ENCODE measurements at places on chromosomes 4 and X.

GRCh38 chr4:112370466-112370865 lies 73.3 kb downstream of the ALPK1 start:
- no peak for DNase-seq

DNA sequence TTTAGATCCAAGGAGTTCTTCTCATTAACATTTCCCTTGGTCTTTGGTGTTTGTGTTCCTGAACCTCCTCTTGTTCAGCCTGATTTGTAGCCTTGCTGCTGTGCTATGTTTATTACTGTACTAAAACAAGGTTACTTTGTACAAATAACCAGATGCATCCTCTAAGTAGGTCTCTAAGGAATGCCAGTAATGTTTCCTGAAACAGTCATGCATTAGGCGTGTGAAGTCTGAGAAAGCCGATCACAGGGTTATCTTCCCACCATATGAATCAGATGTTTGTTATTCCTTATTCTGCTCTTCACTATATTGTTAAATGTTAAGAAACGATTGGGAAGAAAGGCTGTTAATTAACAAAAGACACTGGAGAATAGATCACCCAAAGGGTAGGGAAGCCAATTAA lies 66.9 kb downstream of the GALNTL6 start:
- DNase-seq, result no peak

DNA sequence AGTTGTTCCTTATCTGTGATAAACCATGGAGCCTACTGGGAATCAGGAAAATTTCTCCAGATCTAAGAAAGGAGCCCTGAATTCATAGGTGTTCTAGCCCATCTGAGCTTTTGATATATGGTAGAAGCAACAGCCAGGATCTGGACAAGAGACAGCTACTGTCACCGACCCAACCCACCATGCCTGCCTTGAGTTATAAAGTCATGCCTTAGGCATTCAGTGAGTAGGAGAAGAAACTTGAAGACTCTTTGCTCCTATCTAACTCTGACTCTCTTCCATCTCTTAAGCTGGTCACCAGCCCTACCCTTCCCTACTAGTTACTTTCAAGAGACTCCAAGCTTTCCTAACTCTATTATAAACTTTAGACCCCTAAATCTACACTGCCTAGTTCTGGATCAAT lies 83.9 kb upstream of the FAM9B start:
- DNase-seq, result no peak

- DNase-seq, result no peak
These were observed 384.8 kb downstream of the IL15 start for GRCh38 chr4:142021181-142021580.

- no peak for DNase-seq
These were observed 1.5 kb downstream of the TSPAN5 start for GRCh38 chr4:98656886-98657285.
